ENCODE measurements at places on chromosomes 5 and 9. TPM values are rescaled to one million over a fixed set of nuclear protein-coding genes. Genes with fewer than 3 reads are reported as not detected.

The NHP2 gene
- total RNA-seq = 579 TPM

The SPATA31D4 gene
- not detected for total RNA-seq

The GMCL2 gene
- not detected for total RNA-seq

The SMC2 gene
- total RNA-seq = 21.4 TPM

The ALDOB gene
- total RNA-seq = not detected

The TRIM36 gene
- total RNA-seq = 1.2 TPM

The HMGCR gene
- total RNA-seq = 132 TPM

The KLF9 gene
- total RNA-seq = 43.0 TPM

The PROB1 gene
- 2.3 TPM for total RNA-seq

The CCDC107 gene
- total RNA-seq = 14.0 TPM

The GBGT1 gene
- 16.7 TPM for total RNA-seq

The DDX31 gene
- 11.0 TPM for total RNA-seq

The CAMK2A gene
- total RNA-seq = 0.29 TPM

The SPACA9 gene
- 9.2 TPM for total RNA-seq

The LCN15 gene
- not detected for total RNA-seq

The FBP2 gene
- total RNA-seq = 0.29 TPM

The SEMA5A gene
- total RNA-seq = 5.8 TPM

The TAS2R1 gene
- not detected for total RNA-seq

The CARTPT gene
- not detected for total RNA-seq

Data from myometrial cell (primary cell).